Stimulated activated effector memory CD8-positive, alpha-beta T cell treated with anti-CD3 and anti-CD28 coated beads, Interleukin-12 subunit alpha, Interleukin-12 subunit beta, amount 100 ng/mL, for 72 hours (primary cell): ENCODE measurements at places on chromosomes 4 and X.

DNA sequence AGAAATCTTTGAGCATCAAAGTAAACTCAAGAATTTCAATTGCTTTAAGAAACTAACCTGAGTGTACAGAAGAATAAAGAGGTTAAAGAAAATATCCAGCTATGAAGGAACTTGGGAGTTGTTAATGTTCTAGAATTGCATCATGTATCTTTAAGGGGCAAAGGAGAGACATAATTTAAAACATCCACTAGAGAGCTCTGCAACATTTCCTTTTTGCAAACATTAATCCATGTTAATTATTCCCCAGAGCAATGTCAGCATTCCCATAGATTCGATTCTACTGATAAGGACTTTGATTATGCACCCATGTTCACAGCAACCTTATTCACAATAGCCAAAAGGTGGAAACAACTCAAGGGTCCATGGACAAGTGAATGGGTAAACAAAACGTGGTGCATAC, 80.2 kb upstream of the SORBS2 start:
- no peak for DNase-seq

GRCh38 chr4:41748571-41749475, at the start of gene PHOX2B:
Gene PHOX2B (minus strand): TSS chr4:41748725. CDS start chr4:41748610, 115 bp downstream.
- DNase-seq: no peak

DNA sequence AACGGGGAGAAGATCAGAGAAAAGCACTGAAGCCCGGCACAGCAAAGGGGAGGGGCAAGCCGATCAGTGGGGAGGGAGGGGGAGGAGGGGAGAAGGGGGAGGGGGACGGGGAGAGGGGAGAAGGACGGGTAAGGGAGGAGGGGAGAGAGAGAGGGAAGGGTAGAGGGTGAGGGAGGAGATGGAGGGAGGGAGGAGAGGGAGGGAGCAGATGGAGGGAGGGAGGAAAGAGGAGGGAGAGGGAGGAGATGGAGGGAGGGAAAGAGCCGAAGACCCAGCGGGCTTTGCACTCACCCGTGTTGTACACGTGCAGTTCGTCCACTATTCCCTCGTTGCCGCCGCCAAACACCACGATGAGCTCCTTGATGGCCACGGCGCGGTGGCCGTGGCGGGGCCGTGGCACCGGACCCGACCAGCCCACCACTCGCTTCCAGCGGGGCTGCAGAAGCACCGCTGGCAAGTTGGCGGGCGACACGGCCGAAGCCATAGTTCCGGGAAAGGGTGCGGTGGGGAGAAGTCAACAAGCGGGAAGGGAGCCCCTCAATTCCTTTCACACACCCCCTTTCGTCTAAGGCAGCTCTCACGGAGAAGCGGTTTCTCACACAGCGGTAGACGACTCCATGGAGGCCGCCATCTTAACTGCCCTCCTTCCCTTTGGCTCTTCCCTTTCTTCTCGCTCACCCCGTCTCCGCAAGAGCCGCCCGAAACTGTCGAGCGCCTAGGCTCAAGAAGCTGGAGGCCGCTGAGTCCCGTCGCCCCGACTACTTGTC, 1.1 kb downstream of the HCFC1 start:
- no peak for DNase-seq

DNA sequence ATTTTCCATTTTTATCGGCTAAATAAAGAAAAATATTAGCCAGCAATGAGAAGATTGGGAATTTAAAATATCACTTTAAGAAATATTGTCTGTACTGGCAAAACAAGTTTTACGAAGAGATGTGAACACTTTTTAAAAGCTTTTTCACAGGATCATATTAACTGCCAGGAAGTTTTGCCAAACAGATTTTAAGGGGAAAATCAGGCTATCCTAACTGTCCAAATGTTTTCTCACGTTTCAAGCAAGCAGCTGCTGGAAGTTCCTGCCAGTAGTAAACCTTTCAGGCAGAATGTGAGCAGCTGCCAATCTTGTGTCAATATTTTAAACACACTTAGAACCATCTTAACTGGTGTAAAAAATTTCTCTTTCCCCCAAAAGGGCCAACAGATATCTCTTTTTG, 101.1 kb downstream of the ADGRL3 start:
- no peak for DNase-seq

DNA sequence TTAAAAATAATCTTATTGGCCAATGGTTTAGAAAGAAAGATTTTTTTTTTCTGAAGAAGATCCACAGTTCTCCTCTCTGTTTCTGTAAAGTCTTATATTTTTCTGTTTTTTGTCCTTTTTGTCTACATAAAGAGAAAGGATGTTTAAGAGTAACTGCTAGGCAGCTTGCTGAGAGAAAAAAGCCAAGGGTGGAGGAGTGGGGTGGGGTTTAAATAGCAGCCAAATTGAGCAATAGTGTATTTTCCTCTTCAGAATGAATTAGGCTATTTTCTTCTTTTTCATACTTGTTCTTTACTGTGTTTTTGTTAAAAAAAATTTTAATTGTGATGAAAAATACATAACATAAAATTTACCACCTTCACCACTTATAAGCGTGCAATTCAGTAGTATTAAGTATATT, 224.6 kb downstream of the SOWAHB start:
- no peak for DNase-seq

DNA sequence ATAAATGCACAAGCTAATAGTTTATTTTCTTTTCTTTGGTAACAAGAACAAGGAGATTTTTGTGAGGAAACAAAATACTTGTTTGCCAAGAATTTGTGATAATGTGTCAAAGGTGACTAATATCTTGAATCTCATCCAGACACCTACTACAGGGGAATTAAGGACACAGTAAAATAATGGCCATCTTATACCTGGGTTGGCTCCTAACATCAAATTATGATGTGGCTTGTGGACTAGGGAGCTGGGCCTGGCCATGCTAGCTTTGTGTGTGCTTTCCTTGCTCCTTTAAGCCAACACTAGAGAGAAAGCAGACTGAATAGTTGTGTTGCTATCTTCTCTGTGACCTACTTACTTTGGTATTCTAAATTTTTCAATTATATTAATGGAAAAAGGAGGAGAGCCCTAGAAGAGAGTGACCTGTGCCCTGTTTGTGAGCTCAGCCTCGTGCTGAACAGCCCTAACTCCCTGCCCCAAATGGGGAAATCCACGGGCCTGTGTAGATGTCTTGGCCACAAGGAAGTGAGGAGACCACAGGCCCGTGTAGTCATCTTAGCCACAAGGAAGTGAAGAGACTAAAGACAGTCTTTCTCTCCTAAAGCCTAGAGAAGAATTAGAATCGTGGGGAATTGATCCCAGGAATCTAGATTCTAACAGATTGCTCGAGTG, 23.3 kb downstream of the ARHGAP24 start:
- no peak for DNase-seq

- DNase-seq: no peak
Observed at GRCh38 chr4:80073473-80074008, 512 bp upstream of the ANTXR2 start.

DNA sequence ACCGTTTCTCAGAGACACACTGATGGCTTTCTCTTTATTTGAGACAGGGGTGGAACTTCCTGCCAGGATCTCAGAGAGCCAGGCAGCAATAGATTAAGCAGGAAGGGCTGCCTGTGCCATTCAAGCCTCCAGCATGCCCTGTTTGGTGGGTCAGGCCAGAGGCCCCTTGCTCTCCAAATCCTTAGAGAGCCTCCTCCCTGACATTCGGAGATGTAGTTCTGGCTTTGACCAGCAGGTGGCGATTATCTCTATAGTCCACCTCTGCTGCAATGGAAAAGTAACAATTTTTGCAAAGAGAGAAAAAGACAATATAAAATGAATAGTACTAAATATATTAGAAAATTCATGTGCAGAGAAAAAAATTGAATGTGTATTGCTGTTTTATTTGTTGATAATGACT, 93.9 kb downstream of the NXF2B start:
- peak; percentile 74 for DNase-seq

DNA sequence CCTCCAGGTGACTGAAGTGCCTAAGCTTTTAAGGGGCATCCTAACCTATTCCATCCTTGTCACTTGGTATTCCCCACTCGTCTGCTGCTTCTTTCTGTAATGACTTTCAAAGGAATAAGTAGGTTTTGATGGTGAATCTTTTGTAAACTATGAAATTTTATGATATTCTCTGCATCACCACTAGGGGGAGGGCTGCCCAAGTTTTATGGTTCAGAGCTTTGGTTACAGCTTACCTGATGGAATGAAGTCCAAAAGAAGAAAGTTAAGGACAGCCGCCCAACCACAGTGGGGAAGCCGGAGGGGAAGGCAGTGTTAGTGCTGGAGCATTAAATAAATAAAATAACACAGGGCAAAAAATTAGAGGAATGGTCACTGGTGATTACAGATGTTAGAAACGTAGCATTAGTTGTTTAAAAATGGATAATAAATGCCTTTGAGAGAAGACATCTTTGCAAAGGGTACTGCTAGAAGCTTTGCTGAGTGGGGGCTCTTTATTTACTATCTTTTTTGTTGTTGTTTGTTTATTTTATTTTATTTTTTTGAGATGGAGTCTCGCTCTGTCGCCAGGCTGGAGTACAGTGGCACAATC, 204.9 kb downstream of the GBA3 start:
- no peak for DNase-seq

GRCh38 chr4:118158763-118159375, 124.6 kb downstream of the NDST3 start:
- DNase-seq: no peak

- no peak for DNase-seq
Observed at GRCh38 chr4:109811707-109812106, 3.9 kb upstream of the GAR1 start.

DNA sequence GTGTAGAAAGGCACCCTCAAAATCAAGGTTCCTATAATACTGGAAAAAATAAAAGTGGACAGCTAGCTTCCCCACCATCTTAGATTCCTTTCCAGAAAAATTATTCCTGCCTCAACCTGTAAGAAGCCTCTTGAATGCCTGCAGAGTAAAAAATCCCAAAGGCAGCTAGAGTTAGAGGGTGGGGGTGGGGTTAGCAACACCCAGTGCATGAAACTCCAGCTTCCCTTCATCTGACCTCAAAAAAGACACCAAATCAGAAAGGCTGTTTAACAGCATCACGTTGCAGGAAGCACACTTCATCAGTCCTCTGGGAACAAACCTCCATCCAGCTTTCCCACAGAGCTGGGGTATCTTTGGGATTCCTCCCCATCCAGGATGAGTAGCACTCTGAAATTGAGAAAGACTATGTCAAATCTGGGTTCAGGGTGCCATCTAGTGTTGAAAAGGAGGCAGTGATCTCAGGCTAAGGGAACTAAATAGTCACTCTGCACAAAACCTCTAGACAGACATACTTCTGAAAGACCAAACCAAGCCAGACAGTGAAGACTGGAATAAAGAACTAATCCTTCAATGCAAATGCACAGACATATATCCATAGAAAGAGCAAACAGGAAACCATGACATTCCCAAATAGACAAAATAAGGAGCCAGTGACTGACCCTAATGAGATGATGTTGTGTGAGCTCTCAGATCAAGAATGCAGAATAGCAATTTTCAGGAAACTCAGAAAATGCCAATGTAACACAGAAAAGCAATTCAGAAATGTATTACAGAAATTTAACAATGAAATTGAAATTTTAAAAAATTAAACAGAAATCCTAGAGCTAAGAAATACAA, 97.9 kb downstream of the ARHGEF9 start:
- DNase-seq: no peak

GRCh38 chrX:155068165-155068564, 2.8 kb downstream of the CMC4 start:
- no peak for DNase-seq

DNA sequence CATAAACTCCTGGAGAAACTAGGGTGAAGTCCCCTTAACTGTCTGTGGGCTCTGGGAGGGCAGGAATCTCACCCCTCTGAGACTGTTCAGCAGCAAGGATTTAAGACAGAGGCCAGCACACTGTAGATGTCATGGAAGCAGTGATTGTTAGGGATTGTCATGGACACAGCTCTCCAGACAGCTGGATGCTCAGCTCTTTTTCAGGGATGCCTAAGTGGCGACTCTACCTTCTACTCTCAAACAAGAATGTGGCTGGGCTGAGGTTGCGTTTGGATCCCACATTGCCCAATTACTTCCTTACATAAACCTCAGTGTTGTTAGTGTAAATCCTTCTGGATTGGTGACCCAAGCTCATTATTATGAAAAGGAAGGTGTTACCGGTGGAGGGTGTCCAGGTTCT, 291.9 kb upstream of the VCX3A start:
- DNase-seq: no peak

- no peak for DNase-seq
Observed at GRCh38 chrX:85303544-85303943, 59.8 kb downstream of the ZNF711 start.

DNA sequence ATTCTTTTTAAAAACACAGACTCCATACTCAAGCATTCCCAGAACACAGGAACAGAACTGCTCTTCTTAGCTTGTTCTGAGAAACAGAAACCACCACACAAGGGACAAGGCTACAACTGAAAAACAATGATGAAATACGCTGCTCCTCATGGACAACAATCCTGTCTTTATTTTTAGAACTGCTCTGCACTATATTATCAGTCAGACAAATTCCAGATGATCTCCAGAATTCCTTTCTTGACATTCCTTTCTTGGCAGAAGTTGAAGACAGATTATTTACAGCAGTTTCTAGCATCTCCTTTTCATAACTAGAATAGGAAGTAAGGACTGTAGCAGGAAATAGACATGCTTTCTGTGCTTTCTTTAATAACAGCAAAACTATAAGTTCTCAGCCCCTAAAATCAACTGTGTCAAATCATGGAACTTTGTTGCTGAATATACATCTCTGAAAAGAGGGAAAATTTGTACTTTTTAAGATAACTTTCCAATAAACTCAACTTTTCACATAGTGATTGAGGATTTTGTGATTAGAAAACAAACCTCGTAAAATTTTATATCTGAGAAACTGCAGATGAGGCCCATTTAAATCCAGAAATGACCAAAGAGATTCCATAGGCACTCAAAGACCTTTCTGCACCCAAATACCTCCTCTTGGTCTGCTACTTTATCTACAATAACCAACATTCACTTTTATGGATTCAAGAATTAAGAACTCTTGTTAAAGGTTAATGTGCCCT, 35.9 kb downstream of the ANTXR2 start:
- DNase-seq: no peak

DNA sequence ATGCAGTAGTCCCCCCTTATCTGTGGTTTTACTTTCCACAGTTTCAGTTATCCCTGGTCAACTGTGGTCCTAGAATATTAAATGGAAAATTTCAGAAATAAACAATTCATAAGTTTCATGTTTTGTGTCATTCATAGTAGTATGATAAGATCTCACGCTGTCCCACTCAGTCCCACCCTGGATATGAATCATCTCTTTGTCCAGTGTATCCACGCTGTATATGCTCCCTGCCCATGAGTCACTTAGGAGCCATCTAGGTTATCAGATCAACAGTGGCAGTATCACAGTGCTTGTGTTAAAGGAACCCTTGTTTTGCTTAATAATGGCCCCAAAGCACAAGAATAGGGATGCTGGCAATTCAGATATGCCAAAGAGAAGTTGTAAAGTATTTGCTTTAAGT, 16.2 kb upstream of the SYTL4 start:
- DNase-seq: no peak

DNA sequence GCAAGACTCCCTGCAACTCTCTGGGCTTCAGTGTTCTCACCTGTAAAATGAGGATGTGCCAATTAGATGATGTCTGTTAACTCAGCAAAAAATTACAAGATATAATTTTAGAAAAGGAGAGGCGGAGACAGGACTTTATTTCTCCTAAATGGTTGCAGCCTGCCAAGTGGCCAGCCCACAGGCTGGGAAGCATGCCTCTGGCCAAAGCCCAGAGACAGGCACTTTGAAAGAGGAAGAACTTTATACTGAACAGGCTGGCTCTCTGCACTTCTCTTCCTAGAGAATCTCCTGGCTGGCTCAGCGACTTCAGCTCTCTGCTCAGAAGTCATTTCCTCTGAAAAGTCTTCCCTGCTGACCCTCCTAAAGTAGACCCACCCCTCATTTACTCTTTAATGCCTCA, 3.7 kb downstream of the PRDM5 start:
- no peak for DNase-seq

- DNase-seq: no peak
Observed at GRCh38 chr4:46370531-46370930, 19.4 kb downstream of the GABRA2 start.
